H4 (cell line): ENCODE measurements at places on chromosomes 16 and 17. TPM values are rescaled to one million over a fixed set of nuclear protein-coding genes. Genes with fewer than 3 reads are reported as not detected.

DNA sequence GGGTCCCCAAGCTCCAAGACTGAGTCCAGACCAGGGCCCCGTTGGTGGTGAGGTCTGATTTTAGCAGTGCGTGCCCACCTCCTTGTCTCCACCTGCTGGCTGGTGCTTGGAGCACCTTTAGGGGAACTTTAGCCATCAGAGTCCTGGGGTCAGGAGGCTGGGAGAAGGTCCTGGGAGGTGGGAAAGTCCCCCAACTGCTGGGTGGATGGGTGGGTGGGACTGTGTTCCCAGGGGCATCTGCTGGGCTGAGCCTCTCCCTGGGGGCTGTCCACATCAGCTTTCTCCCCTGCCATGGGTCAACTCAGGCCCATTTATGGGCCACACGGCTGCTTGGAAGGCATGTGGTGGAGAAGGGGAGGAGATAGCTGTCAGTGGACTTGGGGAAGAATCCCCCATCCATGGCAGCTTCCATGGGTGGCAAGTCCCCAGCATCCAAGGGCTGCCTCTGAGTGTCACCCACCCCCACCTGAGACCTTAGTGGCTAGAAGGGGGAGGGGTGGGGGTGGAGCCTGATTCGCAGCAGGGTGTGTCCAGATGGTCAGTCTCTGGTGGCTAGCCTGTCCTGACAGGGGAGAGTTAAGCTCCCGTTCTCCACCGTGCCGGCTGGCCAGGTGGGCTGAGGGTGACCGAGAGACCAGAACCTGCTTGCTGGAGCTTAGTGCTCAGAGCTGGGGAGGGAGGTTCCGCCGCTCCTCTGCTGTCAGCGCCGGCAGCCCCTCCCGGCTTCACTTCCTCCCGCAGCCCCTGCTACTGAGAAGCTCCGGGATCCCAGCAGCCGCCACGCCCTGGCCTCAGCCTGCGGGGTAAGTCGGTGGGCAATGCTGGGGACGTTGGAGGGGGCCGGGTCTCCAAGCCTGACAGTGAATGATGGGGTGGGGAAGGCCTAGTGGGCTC, at the start of gene TRPV2:
TSS of gene TRPV2 (plus strand) at position 541 of the 894 bp plus-strand sequence. CDS start 2,098 bp downstream, outside the sequence.
- DNase-seq, result peak; percentile 10

DNA sequence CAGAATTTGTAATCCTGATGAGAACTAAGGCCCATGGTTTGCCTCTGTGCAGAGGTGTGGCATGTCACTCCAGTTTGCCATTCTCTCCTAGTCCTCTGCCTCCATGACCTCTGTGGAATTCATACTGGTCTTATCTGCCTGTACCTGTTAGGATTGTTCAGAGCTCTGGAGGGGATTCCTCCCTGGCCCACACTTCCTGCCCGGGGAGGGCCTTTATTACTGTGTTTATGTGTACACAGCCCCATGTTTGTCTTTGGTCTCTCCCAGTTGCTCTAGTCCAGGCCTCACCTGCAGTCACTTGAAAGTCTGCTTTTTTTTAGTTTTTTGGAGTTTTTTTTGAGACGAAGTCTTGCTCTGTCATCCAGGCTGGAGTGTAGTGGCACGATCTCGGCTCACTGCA, 36.4 kb downstream of the RHBDL3 start:
- no peak for DNase-seq

Gene MARCHF10
- total RNA-seq, result not detected in 2 replicates

- peak; percentile 8 for DNase-seq
Observed at GRCh38 chr17:10243883-10244844, 45.8 kb upstream of the GAS7 start.

DNA sequence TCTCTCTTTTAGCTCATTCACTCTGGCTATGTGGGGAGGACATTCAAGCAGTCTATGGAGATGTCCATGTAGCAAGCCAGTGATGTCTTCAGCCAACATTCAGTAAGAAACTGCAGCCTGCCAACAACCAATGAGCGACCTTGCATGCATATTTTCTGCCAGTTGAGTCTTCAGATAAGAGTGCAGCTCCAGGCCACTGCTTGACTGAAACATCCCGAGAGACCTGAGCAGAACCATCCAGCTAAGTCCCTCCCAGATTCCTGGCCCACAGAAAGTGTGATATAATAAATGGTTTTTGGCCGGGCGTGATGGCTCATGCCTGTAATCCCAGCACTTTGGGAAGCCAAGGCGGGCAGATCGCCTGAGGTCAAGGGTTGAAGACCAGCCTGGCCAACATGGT, 10.5 kb upstream of the C17orf58 start:
- no peak for DNase-seq

DNA sequence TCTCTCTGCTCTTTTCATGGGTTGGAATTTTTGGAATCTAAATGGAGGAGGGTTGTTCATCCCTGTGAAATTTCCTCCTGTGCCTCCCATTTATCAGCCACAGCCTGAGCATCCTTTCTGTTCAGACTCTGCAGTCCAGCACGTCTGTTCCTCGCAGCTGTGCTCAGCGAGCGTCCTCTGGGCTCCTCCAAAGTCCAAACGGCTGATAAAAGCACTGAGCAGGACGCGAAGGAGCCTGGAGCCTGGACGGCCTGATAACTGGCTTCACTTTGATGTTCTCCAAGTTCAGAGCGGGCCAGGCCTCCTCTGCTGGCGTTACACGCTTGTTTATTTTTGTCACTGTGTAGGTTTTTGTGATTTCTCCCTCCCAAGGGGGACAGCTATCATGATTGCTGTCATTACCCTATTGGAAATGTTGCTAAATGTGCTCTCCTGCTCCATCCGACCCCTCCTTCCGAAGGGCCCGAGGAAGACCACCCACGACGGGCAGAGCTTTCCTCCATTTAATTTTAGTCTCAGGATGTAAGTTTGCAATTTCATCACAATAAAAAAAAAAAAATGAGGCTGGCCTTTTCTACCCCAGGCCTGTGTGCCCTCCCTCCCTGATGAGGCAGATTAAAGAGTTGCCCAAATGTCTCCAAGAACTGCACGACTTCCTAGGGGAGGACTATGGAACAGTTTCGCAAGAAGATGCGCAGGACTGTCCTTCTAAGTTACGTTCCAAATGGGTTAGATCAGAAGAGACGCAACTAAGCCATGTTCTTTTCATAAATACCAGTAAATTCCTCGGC, 290.5 kb upstream of the FOXF1 start:
- no peak for DNase-seq

DNA sequence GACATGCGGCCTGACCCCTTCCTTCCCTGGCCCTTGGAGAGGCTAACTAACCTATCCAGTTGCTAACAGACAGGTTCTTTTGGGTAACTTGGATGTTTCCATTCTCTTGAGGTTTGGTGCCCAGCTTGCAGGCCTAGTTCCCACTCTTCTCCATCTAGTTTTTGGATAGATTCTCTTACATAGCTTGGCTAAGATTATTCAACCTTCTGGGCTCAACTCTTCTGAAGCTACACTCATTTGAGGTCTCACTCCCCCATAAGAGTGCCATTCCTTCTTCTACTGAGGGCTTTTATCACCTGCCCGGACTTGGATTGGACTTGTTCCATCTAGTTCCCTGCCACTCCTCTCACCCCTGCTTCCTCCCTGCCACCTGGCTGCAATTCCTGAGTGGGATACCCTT, 44.1 kb upstream of the MARCHF10 start:
- no peak for DNase-seq

Gene KRT10
- 45.0 and 61.1 TPM in 2 replicates for total RNA-seq

Gene SPNS2
- 0.06 and 0.52 TPM in 2 replicates for total RNA-seq

DNA sequence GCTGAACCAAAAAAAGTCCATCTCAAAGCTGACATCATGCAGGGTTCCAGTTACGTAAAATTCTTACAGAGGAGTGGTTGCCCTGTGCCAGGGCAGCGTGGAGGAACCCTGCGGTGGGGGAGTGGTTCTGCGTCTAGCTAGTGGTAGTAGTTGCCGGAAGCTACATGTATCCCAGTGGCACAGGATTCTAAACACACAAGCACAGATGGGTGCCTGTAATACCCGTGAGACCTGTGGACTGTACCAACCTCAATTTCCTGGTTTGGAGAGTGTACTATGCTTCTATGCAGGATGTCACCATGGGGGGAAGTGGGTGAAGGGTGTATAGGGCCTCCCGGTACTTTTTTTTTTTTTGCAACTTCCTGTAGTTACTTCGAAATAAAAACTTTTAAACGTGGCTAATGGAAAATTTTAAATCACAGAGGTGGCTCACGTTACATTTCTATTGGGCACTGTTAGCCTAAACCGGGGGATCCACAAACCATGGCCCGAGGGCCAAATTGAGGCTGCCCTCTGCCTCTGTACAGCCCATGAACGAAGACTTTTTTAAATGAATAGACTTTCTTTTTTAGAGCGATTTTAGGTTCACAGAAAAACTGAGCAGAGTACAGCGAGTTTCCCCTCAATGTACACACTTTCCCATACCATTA, 38.5 kb downstream of the TBC1D16 start:
- no peak for DNase-seq

DNA sequence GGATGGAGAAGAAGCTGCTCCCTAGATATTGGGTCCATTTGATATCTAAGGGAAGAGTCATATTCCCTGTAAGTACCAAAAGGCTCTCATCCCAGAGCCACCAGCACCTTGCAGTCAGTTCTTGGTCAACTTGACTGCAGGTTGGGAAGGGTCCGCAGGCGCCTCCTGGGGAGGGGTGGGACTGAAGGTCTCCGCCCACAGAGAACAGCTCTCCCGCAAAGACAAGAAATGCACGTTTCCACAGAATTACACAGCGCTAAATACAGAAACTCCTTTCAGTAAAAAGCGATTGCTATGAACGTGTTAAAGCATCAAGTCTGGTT, 864 bp upstream of the CTCF start:
- no peak for DNase-seq

Gene YBX2
- not detected in 2 replicates for total RNA-seq

Gene MYO15A
- under 0.01 TPM in 1 of 2 replicates, not detected in the other for total RNA-seq

- no peak for DNase-seq
Observed at GRCh38 chr17:50573866-50574611, 13.5 kb downstream of the CACNA1G start.

Gene TMEM100
- 4.6 and 7.8 TPM in 2 replicates for total RNA-seq

Gene TBX6
- total RNA-seq, result not detected in 2 replicates

GRCh38 chr17:13244513-13244912, 226.7 kb upstream of the ELAC2 start:
- DNase-seq, result no peak

- no peak for DNase-seq
Observed at GRCh38 chr17:74744714-74745547, 3.5 kb upstream of the NHERF1 start.

Gene TNK1
- total RNA-seq, result not detected in 2 replicates

Gene NPIPA2
- total RNA-seq, result not detected in 2 replicates

Gene P2RX5
- total RNA-seq, result not detected in 2 replicates

DNA sequence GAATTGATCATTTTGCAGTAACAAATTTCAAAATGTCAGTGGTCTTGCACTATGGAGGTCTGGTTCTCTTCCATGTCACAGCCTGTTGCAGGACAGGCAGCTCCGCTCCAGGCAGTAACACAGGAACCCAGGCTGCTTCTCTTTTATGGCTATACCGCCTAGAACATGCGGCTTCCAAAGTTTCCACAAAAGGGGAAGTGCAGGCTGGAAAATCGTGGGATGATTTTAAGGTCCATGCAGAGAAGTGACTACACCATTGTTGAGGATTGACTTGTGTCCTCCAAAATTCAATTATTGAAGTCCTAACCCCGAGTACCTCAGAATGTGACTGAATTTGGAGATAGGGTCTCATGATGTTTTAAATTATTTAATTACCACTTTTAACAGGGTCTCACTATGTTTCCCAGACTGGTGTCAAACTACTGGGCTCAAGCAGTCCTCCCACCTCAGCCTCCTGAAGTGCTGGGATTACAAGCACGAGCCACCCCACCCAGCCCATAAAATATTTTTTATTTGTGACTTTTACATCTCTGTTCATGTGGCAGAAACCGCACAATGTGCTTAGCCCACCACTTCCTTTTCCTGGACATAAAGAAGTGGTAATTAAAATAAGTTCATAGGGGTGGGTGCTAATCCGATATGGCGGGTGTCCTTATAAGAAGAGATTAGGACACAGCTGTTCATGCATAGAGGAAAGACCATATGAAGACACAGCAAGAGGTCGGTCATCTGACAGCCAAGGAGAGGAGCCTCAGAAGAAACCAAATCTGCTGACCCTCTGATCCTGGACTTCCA, 279.2 kb upstream of the RPL38 start:
- no peak for DNase-seq

- DNase-seq, result no peak
Observed at GRCh38 chr17:71477356-71477755, 643.5 kb upstream of the SOX9 start.

DNA sequence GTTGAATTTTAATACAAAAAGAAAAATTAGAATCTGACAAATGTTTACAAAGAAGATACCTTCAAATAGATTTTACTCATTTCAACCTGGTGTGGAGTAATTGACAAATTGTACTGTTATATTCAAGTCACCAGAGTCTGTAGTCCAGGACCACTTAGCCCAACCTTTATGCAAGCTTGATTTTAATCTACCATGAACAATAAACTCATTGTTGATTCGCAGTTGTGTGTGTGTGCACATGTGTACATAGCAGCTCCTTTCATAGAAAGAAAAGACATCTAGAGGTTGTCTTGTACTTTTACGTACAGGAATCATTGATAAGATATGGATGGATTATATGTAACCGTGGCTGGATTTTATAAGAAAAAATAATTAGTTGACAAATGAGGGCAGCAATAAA, 20.7 kb upstream of the LRRC37A start:
- DNase-seq, result no peak

DNA sequence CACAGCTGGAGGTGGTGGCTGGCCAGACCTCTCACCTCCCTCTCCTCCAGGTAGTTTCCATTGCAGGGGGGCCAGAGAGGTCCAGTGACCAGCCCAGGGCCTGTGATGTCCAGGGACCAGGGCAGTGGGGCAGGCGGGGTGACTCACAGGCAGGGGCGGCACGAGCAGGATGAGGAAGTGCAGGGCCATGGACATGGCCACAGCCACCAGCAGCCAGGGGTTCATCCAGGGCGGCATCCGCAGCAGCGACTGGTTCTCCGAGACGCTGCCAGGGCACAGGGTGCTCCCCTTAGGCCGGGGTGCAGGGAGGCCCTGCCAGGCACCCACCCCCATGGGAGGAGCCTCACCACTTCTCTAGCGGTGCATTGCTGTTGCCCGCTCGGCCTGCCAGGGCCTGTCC, 12.9 kb upstream of the P2RX1 start:
- DNase-seq, result no peak

Gene PITPNM3
- total RNA-seq, result 0.15 and 0.18 TPM in 2 replicates

Gene C16orf89
- total RNA-seq, result 1.0 and 3.6 TPM in 2 replicates

DNA sequence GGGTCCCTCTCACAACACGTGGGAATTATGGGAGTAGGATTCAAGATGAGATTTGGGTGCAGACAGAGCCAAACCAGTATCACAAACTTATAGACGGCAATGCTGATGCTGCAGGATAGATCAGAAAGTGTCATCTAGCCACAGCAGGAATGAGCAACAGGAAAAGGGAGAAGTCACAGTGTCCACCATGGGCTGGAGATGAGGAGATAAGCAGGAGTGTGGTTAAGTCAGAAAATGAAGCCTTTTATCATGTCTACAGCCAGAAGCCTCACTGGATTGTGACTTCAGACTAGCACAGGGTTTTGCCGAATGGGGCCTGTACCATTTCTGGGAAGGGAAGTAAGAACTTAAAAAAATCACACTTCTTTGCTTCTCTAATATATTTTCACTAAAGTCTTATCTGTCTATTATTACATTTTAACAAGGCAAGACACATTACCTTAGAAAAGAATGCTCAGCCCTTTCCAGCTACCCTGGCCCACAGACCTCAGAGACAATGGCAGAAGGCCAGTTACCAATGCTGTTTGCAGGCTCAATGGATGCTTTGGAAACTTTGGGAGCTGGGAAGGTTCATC, 490.2 kb upstream of the SALL1 start:
- DNase-seq, result no peak
